ENCODE measurements at places on chromosomes 1 and 21.

DNA sequence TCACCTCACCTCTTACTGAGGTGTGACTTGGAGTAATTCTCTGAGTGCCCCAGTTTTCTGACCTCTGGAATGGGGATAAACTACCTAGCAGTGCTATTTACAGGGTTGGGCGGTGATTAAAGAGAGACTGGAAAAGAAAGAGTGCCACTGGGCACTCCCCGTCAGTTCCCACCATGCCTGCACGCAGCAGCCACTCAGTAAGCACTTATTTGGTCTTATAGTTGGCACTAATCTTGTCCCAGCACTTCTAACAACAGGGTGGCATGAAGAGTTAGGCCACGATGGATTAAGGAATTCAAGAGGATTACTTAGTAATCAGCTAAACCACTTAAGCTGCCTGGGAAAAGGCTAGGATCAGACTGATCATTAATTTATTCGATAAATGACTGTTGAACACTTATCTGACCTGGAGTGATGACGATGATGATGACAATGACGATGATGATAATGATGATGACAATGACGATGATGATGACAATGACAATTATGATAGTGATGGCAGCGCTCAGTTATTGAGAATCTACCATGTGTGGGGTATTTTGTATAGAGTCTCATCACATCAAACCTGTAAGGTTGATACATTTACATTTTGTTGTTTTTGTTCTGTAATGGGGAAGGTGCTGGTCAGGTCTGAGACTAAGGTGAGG, 5.4 kb downstream of the CITED4 start:
- DNase-seq: no peak

DNA sequence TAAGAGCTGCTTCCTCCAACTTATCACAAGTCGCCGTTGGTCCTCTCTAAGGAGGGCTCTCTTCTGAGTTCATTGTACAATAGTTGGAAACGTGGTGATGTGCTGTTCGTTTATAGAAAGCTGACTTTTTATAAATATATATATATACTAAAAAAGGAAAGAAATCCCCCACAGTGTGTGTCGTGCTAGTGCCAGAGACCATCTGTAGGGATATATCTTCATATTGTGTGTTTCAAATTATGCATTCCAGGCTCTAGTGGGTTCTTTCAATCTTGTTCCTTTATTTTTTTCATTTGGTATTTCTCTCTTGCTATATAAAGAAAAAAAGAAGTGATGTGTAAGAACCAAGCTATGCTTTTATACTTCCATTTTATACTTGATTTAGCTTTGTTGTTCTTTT, 111.8 kb downstream of the TAS1R2 start:
- no peak for DNase-seq

GRCh38 chr1:44284184-44284583, 70.9 kb downstream of the ERI3 start:
- no peak for DNase-seq

DNA sequence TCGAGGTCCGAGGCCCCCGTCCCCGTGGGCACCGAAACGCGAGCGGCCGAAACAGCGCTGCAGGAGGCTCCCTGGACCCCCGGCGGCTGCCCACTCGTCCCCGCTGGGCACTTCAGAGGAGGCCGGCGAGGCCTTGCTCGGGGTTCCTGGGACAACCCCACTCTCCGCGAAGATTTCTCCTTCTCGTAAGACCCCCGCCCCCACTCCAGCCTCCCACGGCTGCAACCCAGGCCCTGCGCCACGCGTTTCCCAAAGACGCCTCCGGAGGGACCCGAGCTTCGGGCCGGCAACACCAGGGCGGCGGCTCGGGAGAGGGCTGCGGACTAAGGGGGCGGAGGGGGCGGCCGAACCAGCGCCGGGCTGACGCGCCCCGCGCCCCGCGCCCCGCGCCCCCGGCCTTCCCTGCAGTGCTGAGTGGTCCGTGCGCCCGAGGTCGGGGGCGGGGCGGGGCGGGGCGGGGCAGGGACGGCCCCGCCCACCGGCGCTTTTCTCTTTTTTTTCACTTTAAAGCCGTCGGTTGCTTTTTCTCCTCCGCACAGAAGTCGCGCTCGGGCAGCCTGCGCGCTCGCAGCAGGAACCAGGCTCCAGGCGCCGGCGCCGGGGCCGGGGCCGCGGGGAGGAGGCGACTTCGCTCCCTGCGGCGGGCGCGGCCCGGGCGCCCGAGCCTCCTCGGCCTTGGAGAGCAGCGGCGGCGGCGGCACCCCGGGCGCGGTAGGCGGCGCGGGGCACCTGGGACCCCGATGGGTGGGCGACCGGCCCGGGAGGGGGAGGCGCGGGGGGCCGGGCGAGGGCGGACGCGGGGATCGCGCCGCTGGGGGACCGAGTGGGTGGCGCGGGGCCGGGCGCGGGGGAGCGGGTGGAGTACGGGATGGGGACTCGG, at the start of gene SPSB1:
Gene SPSB1 (plus strand): TSS at position 534 of the 880 bp plus-strand sequence. CDS start 62,998 bp downstream, outside the sequence.
- peak; percentile 79 for DNase-seq

DNA sequence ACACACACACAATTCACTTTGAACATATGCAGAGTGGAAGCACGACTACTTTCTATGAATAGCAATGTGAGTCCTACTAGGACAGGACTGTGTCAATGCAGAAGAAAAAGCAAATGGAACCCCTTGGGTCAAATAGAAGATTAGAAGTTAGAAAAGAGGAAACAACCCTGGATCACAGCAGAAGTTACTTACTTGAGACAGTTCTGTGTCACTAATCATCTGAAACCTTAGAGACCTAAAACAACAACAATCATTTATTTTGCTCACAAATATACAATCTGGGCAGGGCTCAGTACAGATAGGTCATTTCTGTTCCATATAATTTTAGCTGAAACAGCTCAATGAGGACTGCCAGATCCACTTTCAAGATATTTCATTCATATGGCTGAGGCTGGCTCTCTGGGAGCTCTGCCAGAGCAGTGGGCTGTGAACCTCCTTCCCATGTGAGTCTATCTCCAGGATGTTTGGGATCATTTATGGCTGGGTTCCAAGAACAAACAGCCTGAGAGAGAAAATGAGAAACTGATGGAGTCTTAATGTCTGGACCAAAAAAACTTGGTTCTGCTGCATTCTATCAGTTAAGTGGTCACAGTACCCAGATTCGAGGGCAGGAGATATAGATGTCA, 42.5 kb upstream of the IL10 start:
- DNase-seq: no peak

DNA sequence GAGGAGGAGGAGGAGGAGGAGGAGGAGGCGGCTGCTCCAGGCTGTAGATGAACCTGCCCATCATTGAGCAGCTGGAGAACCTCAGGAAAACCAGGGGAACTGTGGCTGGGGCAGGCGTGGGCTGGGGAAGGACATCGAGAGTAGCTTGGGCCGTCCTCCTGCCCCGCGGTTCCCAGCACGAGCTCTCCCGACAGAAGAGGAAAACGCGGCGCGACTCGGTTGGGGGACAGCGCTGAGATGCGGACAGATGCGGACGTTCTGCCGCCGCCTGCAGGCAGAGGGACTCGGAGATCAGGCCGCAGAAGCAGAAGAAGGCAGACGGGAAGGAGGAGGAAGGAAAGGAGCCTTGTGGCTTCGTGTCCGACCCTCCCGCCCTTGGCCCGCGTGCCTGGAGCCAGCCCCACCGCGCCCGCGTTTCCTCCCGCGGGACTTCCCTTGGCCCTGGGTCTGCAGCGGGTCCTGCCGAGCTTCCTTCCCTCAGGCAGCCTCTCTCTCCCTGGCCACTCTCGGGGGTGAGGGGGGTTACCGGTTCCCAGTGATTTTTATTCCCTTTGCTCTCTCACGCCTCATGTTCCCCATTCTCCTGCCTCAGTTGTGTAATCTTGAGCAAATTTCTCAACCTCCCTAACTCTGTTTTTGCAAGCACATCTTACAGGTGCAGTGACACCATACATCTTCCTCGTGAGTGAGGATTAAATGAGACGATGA, 1.7 kb upstream of the TNFRSF9 start:
- DNase-seq: peak; percentile 35

- no peak for DNase-seq
Observed at GRCh38 chr1:94081566-94082344, 39.2 kb downstream of the ABCA4 start.

DNA sequence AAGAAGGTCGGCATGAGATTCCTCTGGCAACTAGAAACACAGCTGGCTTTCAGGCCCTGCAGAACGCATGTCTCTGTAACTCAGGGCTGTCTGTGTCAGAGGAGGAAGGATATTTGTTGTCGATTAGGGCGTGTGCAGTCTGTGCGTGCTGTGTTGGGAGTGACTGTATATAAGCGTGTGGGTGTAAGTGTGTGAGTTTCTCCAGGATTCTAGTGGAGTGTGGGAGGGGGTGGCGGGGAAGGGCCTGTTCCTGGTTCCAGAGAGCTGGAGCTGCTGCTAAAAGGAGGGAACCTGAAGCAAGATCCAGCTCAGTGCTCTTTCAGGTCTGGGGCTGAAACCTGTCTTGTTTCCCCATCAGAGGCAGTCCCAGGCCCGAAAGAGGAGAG, 74.3 kb downstream of the SLC16A1 start:
- no peak for DNase-seq

- DNase-seq: no peak
Observed at GRCh38 chr1:193658081-193658480, 471.7 kb upstream of the B3GALT2 start.

DNA sequence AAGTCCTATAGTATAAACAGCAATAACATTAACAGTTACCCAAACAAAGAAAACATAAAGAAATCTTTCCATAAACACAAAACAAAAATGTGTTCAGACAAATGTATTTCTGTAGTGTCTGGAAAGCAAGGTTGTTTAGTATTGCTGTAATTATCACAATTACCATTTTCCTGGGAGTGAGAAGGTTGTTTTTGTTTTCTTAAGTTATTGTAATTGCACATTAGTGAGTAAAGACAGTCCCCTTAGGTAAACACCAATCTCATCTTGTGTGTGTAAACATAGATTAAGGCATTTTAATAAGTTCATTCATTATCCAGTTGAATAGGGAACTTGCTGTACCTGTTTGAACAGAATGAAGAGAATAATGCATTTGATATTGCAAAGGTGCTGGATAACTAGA, 356.9 kb upstream of the ADGRL4 start:
- DNase-seq: no peak

DNA sequence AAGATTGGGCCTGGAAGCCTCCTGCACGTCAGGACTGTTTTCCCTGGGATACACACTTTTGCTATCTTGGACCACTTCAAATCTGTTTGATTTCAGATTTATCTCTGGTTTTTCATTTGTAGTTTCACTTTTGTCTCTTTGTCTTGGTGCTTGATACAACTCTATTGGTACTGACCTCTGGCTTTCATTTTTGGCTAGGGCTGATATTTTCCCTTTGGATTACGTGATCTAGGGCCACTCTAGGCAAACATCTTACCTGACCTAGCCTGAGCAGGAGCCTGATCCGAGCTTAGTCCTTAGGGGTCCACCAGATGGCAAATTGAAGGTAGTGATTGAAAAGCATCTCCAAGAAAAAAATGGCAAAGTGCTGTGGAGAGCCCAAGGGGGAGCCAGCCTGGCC, 39.6 kb downstream of the ZBTB18 start:
- DNase-seq: no peak

- no peak for DNase-seq
Observed at GRCh38 chr1:43569175-43569574, 38.5 kb downstream of the PTPRF start.

- no peak for DNase-seq
Observed at GRCh38 chr21:46068516-46069079, 29.3 kb upstream of the COL6A2 start.

- DNase-seq: no peak
Observed at GRCh38 chr21:46033410-46034400, 52.1 kb downstream of the COL6A1 start.

DNA sequence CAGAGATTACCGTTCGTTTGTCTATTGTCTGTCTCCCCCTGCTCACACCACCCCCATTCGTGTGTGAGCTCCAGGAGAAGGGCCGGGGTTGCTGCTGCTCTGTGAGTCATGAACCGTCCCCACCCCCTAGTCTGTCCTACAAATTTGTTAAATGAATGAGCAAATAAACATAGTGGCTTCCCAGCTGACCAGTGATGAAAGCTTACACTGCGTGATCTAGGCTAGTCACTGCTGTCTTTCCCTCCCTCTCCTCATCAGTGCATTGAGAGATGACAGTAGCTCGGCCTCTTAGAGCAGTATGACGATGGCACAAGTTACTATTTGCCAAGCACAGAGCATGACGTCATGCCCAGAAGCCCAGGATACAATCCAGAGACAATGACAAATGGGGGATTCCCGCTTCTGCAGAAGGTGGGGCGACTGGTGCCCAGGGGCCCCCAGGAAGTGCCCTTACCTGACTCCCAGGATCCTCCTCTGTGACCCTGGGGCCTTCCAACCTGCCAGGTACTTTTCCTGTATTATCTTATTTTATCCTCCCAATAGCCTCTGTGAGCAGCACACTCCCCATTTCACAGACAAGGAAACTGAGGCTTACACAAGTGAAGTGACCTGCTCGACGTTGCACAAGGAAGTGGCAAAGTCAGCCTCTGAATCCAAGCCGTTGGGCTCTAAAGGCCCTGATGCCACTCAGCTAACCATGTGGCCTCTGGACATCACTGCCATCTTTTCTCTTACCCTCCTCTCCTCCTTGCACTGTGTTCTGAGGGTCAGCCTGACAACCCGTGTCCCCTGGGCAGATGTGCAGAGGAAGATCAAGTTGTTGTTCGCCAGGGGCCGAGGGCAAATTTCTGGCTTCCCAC, 8.6 kb upstream of the EPHA2 start:
- DNase-seq: no peak

DNA sequence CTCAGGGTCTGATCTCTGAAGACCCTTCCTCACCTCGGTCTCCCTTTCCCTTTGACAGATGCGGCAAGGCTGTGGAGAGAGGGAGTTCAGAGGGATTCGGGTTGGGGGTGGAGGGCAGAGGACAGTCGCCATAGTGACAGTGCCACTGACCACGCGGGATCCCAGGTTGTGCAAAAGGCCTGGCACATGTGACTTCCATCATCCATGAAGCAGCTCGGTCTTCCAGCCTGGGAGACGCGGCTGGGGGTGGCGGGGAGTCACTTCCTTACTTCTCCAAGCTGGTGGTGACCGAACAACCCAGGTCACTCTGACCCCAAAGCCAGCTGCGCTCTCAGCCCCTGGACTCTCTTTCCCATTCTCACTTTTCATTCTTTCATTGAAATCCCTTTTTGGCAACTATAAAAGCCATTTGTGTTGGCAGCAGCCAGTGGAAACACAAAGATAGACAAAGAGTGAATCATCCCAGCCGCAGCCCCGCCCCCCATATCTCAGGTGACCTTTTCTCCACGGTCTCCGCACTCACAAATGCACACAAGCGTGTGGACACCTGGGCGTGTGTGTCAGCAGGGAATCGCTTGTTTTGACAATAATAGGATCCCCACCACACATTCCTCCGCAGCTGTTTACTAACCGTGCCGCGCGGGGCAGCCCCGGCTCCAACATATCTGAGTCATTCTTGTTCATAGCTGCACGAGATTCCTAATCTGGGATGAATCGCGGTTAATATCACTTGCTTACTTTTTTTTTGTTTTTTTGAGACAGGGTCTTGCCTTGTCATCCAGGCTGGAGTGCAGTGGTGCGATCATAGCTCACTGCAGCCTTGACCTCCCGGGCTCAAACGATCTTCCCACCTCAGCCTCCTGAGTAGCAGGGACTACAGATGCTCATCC, 68.3 kb downstream of the DHRS3 start:
- DNase-seq: no peak
